ENCODE measurements at places on chromosomes 11 and 22.

DNA sequence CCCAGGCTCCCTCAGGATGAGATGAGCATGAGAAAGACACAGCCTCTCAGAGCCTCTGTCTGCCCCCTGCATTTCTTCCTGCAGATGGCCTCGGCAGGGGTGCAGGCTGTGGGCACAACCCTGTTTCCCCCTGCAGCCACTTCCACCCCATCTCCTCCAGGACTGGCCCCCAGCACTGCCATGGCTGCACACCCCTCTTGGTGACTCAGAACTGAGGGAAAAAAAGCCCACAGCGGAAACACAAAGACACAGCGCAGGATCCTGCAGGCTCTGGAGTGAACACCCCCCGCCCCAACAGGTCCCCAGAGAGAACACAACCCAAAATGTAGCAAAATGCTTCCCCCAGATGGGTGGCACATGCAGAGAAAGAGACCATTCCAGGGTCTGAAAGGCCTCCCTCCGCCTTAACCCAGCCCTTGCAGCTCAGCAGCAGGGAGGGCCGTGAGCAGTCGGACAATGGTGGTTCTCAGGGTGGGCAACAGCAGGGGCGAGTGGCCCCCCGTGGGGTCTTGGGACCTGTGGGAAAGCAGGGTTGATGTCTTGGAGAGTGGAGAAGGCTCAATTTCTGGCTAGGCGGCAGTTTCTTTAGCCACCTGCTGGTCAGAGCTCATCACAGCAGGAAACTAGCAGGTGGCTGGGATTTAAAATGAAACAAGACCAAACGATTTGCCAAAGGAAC is 8.0 kb downstream of the TUBGCP6 start:
- DNase-seq, result no peak

- DNase-seq, result no peak
Observed at GRCh38 chr11:113363996-113364641, 23.5 kb upstream of the ANKK1 start.

- no peak for DNase-seq
Observed at GRCh38 chr11:73414977-73415651, 38.9 kb downstream of the RELT start.

DNA sequence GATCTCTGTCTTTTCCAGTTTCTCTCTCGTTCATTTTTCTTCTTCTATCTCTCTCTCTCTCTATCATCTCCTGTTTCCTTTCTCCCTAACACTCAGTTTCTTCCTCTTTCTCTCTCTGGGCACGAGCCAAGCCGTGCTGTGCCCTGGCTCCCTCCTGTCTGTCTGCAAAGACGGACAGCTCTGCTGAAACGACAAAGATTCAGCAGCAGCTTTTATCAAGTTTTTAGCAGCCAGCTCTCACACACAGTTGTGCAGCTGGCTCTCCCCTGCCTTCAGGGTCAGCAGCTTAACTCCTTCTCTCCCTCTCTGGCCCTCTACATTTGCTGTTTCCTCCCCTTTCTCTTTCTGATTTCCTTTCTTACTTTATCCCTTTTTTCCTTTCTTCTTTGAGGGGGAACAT is 352.0 kb upstream of the MPPED2 start:
- DNase-seq, result no peak

DNA sequence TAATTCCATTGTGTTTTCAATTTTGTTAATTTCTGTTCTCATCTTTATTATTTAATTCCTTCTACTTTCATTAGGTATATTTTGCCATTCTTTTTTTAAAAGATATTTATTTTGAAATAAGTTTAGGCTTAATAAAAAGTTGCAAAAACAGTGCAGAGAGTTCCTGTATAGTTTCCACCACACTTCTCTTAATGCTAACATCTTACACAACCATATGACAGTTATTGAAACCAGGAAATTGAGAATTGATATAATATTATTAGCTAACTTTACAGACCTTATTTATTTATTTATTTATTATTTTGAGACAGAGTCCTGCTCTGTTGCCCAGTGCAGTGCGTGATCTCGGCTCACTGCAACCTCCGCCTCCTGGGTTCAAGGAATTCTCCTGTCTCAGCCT is 13.8 kb upstream of the SPDYC start:
- DNase-seq, result no peak

DNA sequence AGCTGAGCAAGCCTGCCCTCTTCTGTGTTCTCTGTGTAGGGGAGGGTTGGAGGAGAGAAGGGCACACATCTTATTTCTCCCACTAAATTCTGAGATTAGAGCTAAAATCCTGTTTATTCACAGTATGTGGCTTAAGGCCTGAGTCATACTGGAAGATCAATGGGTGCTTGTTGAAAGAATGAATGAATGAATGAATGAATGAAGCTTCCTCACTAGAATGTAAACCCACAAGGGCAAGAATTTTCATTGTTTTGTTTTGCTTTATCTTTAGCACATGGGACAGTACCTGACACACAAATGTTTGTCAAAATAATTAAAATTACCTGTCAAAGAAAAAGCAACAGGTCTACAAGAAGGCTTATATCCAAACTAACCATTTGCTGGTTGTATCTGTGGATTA is 50.6 kb upstream of the PAK1 start:
- no peak for DNase-seq

DNA sequence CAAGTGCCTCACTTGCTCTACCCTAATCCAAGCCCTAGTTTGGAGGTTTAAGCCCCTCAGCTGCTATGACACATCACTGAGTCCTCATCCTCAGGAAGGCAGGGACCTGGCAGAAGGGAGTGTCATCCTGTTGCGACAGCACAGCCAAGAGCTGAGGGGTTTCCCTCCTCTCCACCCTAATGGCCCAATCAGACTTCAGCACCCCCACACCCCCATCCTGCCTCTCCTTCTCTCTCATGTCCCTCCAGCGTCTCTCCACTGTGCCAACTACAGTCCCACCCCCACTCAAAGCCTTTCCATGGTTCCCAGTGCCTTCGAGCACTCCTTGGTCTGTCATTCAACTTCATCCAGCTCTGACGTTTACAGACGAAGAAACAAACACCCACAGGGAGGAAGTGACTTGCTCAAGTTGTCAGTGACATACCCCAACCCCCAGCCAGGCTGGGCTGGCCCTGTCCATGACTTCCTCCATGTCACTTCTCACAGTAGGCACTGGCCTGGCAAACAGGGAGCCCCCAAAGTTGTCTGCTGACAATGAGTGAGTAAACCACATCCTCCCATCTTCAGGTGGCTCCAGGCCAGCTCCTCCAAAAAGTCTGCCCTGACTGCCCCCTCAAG is 15.6 kb downstream of the ARAP1 start:
- DNase-seq, result no peak

DNA sequence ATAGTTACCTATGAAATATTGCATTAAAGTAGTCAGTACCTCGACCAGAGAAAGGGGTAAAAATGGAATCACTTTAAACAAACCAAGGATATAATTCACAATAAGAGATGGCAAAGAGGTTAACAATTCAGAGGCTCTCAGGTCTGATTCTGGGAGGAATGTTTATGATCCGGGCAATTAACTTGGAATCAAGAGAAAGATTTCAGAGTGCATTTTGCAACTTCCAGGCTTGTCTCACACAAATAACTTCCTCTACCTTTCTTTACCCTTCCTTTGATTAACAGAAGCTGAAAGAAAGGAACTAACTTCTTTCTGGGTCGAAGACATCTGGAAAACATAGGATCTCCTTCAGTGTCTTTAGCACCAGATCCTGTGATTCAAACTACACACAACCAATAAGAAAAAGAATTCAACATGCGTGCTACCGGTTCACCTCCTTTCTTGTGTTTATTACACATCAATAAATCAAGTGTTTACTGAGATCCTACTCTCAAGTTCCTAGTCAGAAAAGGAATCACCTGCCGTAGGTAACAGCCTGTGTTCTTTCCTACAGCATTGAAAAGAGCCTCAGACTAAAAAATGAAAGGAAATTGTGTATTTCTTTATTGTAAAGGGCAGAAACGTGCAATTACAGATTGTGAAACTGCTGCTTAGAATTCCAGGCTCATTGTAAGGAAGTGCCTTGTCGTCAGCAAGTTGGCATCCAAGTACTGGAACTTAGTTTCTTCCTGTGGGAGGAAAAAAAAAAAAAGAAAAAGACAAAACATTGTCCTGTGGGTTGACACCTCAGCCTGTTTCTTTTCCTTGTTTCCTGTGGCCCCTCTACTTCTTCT is 29.5 kb downstream of the CARD18 start:
- no peak for DNase-seq

DNA sequence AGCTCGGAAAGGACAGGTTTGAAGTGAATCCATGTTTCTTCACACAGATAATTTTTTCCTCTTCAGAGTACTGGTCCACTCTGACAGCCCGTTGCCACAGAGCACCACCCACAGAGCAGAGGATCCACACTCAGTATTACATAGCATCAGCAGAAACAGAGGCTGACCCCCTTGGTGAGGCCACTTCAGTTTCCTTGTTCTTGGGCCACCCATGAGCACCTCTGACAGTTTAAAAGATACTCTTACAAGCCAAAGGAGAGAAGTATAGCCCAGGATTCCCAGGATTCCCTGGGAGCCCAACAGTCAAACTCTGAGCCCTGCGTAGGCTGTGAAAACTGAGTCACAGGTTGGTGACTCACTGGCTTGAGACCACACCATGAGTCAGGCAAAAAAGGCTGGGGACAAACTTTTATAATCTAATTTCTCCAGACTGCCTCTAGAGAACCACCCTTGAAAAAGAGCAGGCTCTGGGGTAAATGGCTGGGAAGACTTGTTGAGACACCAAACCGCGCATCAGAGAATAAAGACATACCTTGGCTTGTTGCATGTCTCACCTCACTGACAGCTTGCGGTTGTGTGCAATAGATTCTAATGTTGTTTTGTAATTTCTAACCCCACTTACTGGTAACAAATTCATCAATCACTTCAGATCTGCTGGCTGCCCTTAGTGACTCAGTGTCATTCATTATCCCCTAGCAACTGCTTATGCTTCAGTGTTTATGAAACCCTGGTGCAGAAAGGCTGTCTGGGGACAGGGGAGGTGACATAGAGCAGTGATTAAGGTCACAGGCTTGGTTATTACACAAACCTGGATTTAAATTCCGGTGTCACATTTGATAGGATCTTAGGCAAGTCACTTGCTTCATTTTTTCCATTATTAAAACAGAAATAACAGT is 56.9 kb upstream of the PRSS23 start:
- peak; percentile 69 for DNase-seq

- DNase-seq, result no peak
Observed at GRCh38 chr22:37062702-37063381, 11.3 kb downstream of the KCTD17 start.

DNA sequence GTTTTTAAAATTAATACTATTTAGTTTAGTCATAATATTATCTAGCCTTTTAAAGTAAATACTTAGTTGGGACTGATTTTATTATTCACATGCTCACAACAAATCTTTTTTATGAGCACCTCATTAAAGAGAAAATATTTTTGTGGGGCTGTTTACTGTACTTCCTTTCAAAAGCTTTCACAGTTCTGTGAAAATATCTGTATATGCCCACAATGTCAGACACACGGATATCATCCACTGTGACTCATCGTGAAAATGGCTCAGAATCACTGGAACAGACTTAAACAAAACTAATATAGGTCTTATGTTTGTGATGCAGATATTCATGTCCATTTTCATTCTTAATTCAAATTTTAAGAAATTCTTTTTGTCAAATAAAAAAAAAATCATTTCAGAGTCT is 305.2 kb downstream of the RAB38 start:
- DNase-seq, result no peak

- no peak for DNase-seq
Observed at GRCh38 chr11:27777033-27777432, 76.8 kb upstream of the BDNF start.

- no peak for DNase-seq
Observed at GRCh38 chr11:76621868-76622267, 48.7 kb downstream of the LRRC32 start.

DNA sequence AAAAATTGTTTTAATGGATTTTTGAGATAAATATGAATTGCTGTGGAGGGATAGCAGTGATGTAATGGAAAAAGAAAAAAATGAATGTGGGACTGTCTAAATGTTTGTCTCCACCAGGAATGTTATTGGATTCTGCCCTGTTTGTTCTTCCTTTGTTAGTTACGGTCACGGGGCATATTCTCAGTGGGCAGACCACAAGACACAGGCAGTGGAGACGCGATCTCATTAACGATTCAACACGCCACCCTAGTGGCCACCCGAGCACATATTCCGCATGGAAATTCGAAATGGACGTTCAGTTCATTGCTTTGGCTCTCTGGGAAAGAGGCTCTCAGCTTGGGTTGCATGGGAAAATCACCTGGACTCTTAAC is 151.8 kb upstream of the TTC12 start:
- DNase-seq, result no peak

- no peak for DNase-seq
Observed at GRCh38 chr11:35927682-35928081, 16.2 kb upstream of the LDLRAD3 start.

DNA sequence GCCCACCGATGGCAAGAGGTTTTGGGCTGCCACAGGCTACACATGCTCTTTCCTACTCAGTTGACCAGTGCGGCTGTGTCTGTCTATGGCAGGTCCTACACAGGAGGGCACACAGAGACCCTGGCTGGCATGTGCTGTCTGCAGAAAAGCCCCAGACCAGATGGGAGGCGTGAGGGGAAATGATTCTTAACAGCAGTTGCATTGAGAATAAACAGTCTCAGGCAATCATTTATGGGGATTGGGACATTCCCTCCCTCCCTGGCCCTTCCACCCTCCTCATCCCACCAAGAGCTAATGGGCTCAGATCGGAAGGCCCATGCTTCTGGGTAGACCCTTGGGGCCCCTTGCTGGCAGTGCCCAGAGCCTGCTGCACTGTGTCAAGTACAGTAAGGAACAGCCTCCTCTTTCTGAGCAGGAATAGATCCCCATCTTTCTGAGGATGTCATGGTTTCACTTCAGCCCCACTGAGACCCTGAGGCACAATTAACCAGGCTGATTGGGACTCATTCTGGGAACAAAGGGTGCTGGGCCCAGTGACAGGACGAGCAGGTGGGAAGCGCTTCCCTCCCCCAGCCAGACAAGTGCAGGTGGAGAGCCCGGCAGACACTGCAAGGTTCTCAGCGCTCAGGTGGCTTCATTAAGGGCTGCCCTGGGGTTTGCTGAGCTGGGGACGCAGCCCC is 28.3 kb downstream of the TSPAN18 start:
- DNase-seq, result no peak

DNA sequence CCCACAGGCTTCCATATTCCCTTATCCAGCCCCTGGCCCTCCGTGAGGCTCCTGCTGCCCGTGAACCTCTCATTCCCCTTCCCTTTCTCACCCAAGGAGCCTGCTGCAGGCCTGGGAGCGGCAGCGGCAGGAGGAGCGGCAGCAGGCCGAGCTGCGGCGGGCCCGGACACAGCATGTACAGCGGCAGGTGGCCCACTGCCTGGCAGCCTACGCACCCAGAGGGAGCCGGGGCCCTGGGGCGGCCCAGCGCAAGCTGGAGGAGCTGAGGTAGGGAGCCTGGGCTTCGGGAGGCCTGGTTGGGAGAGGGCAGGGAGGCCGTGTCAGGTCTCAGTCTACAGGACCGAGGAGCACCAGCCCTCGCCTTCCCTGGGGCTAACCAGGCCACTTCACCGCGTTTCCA is 8.1 kb upstream of the SART1 start:
- no peak for DNase-seq

- DNase-seq, result no peak
Observed at GRCh38 chr11:84865257-84865656, 761.9 kb downstream of the DLG2 start.
